ENCODE measurements at places on chromosomes 7 and 10.
A peak's percentile ranks its signal among the peaks of the same experiment; 100 is the strongest.

- H3K4me3 ChIP-seq, result no peak overlapping the region
- no peak overlapping the region for H3K27ac ChIP-seq
- DNase-seq, result no peak
- H3K36me3 ChIP-seq, result no peaks in the 10 kb centered on the region
- H3K4me1 ChIP-seq, result no peaks in the 10 kb centered on the region
- H3K27me3 ChIP-seq, result no peaks in the 10 kb centered on the region
Measured at GRCh38 chr10:9885761-9886160, 1131.9 kb upstream of the CELF2 start.

GRCh38 chr7:27161214-27161720, 4.1 kb downstream of the HOXA9 start:
- peak overlapping the region; percentile 82 for H3K4me3 ChIP-seq

DNA sequence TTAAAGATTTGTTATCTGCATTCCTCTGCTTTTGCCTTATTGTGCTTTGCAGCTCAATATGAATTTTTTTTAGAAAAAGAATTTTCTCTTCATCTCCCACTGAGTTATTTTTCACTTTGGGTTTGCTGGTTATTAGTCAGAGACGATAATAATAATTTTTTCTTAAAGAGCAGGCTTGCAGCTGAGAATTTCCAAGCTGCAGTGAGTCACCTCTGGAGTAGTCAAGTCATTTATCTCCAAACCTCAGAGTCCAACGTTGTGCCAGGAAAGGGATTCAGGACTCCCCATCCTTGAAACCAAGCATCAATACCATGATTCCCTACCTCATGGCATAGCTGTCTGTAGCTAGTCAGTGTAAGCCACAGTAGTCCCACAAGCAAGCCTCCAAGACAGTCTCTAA, 15.2 kb upstream of the EGR2 start:
- no peak overlapping the region for H3K4me3 ChIP-seq
- H3K4me1 ChIP-seq, result peaks cover 15% of the 10 kb centered on the region
- no peaks in the 10 kb centered on the region for H3K27me3 ChIP-seq
- no peak for DNase-seq
- H3K36me3 ChIP-seq, result no peaks in the 10 kb centered on the region

DNA sequence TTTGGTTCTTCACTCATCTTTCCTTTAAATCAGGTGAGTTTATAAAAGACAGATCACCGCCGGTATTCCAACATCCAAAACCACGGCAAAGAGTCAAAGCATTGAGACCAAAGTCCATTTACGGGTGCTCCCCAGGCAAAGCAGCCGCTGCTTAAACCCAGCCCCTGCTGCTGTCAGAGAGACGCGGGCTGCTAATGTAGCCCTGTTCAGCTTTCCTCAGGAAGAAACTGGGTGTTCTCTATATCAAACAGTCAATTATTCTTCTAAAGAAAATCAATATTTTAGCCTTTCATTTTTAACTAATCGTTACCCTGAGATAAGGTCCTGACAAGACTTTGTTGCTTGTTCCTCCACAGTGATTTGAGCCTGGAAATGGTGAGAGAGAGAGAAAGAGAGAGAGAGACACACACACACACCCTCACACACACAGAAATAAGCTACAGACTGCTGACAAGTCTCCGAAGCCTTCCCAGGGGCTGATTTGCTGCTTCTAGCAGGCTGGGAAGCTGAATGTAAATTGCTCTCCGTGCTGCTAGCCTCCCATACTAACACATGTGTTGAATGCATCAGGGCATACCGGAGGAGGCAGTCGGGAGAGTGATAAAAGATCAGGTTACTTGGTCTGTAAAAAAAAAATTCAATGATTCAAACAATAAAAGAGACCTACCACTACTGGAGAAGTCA, 183.0 kb upstream of the ANK3 start:
- peak overlapping the region; percentile 68 for H3K4me3 ChIP-seq
- no peak overlapping the region for H3K27ac ChIP-seq
- H3K36me3 ChIP-seq, result peaks cover 2% of the 10 kb centered on the region
- peaks cover 25% of the 10 kb centered on the region for H3K27me3 ChIP-seq
- no peak for DNase-seq

GRCh38 chr7:114818501-114818900, 103.4 kb upstream of the MDFIC start:
- H3K4me1 ChIP-seq, result no peaks in the 10 kb centered on the region
- H3K27ac ChIP-seq, result no peak overlapping the region
- DNase-seq, result no peak
- H3K27me3 ChIP-seq, result peaks cover 4% of the 10 kb centered on the region
- H3K36me3 ChIP-seq, result no peaks in the 10 kb centered on the region

DNA sequence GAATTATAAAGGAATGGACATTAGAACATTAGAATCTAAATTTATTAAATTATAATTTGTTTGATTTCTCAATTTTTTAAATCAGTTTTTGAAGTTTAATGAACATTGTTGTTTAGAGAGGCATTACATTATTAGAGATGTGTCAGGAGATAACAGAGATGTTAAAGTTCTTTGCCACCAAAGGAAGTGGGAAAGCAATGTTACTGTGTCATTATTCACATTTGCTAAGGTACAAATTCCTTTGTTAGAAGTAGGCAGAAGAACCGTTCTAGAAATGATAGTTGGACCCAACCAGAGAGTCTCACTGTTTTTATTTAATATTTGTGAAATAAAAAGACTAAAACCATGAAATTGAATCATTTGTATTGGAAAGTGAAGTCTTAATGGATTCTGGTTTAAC, 92.9 kb downstream of the MDFIC start:
- DNase-seq, result no peak
- no peaks in the 10 kb centered on the region for H3K4me1 ChIP-seq
- no peak overlapping the region for H3K27ac ChIP-seq
- peaks cover 40% of the 10 kb centered on the region for H3K36me3 ChIP-seq

DNA sequence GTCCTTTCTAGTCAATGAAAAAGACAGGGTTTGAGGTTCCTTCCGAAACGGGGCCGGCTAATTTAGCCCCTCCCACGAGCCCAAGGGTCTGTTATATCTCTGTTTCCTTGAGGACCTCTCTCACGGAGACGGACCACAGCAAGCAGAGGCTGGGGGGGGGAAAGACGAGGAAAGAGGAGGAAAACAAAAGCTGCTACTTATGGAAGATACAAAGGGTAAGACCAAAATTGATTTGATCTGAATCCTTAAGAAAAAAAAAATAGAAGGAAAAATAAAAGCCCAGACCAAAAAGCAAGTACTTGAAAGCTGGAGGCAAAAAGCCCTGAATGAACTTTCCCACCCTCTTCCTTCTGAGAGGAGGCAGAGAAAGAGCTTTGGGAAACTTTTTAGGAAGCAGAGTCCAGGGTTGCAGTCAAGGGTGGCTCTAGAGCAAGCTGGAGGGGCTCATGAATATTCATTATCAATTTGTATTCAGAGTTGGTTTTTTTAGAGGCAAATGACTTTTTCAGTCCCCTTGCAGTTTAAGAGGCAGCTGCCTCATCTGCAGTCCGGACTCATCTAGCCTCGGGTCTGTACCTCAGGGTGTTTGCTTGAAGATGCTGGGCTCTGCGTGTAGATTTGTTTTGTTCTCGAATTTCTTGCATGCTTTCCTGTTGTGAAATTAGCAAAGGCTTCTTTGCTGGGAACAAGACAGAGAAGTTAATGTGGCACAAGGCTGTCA, at the start of gene ENTPD1:
Gene ENTPD1 (plus strand): TSS at position 123 of the 721 bp plus-strand sequence. CDS start 77 bp downstream, at position 200.
- peaks cover 53% of the 10 kb centered on the region for H3K36me3 ChIP-seq
- H3K4me1 ChIP-seq, result peaks cover 36% of the 10 kb centered on the region
- peak within 1 kb of the TSS; percentile 94 for H3K4me3 ChIP-seq

GRCh38 chr7:7228967-7229366, 46.6 kb downstream of the C1GALT1 start:
- no peaks in the 10 kb centered on the region for H3K27me3 ChIP-seq
- no peak overlapping the region for H3K4me3 ChIP-seq
- peaks cover 11% of the 10 kb centered on the region for H3K4me1 ChIP-seq
- DNase-seq, result no peak
- H3K36me3 ChIP-seq, result peaks cover 28% of the 10 kb centered on the region
- no peak overlapping the region for H3K27ac ChIP-seq

- H3K4me3 ChIP-seq, result no peak overlapping the region
- DNase-seq, result no peak
- H3K27me3 ChIP-seq, result peaks cover 32% of the 10 kb centered on the region
Measured at GRCh38 chr10:69684981-69685353, 54.9 kb downstream of the FAM241B start.

- no peak overlapping the region for H3K27ac ChIP-seq
- DNase-seq, result no peak
- H3K36me3 ChIP-seq, result no peaks in the 10 kb centered on the region
- H3K27me3 ChIP-seq, result no peaks in the 10 kb centered on the region
Measured at GRCh38 chr7:137480824-137481365, 137.4 kb upstream of the PTN start.

- H3K4me1 ChIP-seq, result peaks cover 23% of the 10 kb centered on the region
- peaks cover 17% of the 10 kb centered on the region for H3K36me3 ChIP-seq
- no peaks in the 10 kb centered on the region for H3K27me3 ChIP-seq
Measured at GRCh38 chr10:71359364-71360046, 37.2 kb upstream of the CDH23 start.

DNA sequence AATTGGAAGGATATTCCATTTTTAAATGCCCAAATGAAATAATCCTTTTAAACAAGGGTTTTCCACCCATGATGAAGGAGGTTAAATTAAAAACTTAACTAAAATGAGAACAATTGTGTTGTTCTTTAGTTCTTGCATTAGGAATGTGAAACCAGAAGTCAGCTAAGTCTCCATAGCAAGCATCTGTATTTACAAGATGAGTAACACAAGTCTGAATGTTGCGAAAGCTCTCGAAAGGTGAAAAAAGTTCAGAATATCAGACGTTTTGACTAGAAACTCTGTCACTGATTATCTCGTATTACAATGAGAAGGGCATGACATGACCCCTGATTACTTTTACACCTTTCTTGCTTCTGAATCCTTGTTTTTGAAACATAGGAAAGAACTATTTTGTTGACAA, 149.6 kb downstream of the BICC1 start:
- H3K27me3 ChIP-seq, result no peaks in the 10 kb centered on the region
- no peak overlapping the region for H3K4me3 ChIP-seq
- no peaks in the 10 kb centered on the region for H3K4me1 ChIP-seq
- no peak for DNase-seq

DNA sequence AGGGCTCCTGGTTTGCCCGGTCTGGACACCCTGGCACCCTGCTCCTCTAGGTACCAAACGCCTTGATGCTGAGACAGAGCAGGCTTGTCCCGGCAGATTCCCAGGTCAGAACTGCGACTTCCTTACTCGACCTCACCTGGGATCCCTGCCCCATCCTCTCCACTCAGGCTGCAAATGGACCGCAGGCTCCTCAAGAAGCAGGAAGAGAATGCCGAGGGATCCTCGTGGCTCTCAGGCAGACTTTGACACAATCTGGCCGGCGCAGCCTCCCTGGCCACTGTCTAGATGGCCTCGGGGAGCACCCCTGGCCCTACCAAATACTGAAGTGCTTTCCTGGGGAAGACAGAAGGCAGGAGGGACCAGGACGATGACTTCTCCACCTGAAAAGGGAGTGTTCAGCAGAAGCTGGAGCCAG, 421 bp upstream of the NODAL start:
- H3K36me3 ChIP-seq, result no peaks in the 10 kb centered on the region
- H3K4me3 ChIP-seq, result no peak overlapping the region
- H3K4me1 ChIP-seq, result peaks cover 9% of the 10 kb centered on the region
- no peak overlapping the region for H3K27ac ChIP-seq
- no peak for DNase-seq

GRCh38 chr7:108103558-108104298, 26.4 kb downstream of the LAMB4 start:
- H3K4me1 ChIP-seq, result no peaks in the 10 kb centered on the region
- H3K27ac ChIP-seq, result no peak overlapping the region
- H3K4me3 ChIP-seq, result no peak overlapping the region
- no peaks in the 10 kb centered on the region for H3K36me3 ChIP-seq
- peaks cover 12% of the 10 kb centered on the region for H3K27me3 ChIP-seq

DNA sequence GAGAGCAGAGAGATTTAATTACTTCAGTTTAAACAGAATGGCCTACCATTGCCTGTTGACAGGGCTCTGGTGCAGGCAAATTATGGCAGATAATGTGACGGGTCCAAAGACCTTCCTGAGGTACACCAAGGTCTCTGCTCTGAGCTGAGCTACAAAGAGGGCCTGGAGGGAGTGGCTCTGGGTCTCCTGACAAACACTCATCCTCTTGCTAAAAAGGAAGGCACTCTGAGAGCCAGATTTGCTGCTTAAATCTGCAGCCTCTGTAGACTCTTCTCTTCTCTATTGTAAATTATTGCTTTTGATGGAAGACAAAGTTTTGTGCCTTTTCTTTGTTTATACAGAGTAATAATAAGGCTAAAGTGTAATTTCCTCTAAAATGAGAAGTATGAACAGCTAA, 529.5 kb upstream of the FZD8 start:
- H3K27me3 ChIP-seq, result no peaks in the 10 kb centered on the region
- H3K36me3 ChIP-seq, result no peaks in the 10 kb centered on the region
- DNase-seq, result no peak
- H3K4me3 ChIP-seq, result no peak overlapping the region

All from stimulated activated naive B cell treated with anti-CD40 and anti-IgM and Interleukin-4, amounts not matched to agents 10 μg/mL and 1 μg/mL and 100 μg/mL, for 72 hours (primary cell).